ENCODE measurements at places on chromosomes 4 and X.

GRCh38 chr4:183670251-183670650, 11.2 kb downstream of the TRAPPC11 start:
- DNase-seq: no peak

DNA sequence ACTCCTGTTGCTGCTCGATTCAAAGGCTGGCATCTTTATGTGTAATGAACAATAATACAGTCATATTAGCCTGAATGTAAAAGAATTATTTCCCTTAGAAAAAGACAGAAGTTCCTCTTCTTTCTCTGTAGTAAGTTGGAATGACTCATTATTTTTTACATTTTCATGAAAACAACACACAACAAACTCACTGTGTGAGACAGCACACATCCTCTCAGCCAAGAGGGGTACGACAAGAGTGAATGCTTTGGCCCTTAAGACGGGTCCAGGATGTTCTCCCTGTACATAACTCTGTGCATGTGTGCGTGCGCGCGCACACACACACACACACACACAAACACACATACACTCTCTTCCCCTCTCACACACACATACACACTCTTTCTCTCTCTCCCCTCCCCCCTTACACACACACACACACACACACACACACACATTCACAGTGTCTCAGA, 72.8 kb downstream of the MANBA start:
- DNase-seq: no peak

GRCh38 chr4:10891866-10892265, 207.3 kb upstream of the CLNK start:
- DNase-seq: no peak

DNA sequence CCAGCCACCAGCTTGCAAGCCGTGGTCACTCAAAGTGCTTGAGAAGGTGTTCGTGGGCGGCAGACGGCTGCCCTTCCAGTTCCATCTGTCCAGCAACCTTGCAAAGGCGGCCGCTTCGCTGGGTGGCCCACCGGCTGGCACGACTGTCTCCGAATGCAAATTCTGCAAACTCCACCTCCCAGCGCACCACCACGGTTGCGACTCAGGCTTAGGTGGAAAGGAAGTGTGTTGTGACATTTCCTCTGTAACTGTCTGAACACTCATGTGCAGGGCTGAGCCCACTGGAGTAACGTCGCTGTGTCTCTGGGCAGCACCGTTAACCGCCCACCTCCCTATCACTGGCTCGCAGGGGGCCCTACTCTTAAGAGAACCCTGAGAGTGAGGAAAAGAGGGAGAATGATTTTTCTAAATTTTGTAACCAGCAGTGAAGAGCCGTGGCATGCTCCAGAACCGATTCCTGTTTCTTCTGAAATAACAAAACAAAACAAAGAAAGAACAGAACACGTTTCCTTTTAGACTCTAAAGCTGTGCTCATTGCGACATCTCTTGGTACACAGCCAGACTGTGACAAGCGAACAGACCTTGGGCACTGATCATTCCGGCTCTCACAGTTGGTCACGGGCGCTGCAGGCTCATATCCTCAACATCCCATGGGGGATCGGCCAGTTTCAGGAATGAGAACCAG, at the start of gene P2RY8:
Gene P2RY8, minus strand, starts transcription at position 155 of the 685 bp plus-strand sequence. CDS start 70,627 bp downstream, outside the sequence.
- DNase-seq: no peak
